ENCODE measurements at places on chromosomes 5 and 9.

DNA sequence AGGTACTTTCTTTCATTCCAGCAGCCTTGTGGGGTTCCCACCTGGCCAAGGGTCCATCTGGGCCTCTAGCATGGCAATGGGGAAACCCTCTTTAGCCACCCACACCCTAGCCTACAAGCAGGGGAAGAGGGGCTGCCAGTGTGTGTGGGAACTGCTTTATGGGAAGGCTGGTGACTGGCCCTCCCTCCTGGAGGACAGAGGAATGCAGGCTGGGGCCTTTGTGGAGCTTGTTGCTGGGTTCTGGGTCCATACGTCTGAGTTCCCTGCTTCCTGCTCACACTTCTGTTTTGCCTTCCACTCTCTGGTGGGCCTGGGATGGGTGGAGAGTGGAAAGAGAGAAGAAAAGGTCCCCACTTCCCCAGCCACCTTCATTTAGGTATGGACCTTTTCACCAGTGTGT, 14.9 kb upstream of the PITX1 start:
- no peak for DNase-seq

GRCh38 chr5:168865968-168866367, 286.8 kb upstream of the PANK3 start:
- DNase-seq: no peak

DNA sequence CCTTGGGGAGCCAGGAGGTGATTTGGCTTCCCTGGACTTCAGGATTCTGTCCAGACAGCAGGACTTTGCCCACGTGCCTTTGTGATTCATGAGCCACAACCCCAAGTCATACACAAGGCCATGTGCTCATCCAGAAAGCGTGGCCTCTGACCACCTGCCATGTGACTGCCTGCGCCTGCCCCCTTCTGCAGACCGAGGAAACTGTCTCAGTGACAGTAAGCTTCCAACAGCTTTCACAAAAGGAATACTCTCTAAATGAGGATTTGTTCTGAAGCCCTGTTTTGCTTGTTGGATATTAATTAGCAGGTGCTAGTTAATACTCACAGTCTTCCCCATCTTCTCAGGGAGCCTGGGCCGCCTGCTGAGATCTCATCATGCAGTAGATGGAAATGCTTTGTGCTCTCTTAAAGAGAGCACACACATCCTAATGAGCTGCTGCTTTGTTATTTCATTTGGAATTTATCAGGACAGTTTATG, 36.9 kb upstream of the ANGPTL2 start:
- peak; percentile 62 for DNase-seq

- no peak for DNase-seq
These were observed 517.7 kb downstream of the TLE1 start for GRCh38 chr9:81171689-81172088.

GRCh38 chr9:76090330-76090729, 199.9 kb downstream of the PCSK5 start:
- no peak for DNase-seq

GRCh38 chr9:20551835-20552234, 70.5 kb downstream of the MLLT3 start:
- no peak for DNase-seq

DNA sequence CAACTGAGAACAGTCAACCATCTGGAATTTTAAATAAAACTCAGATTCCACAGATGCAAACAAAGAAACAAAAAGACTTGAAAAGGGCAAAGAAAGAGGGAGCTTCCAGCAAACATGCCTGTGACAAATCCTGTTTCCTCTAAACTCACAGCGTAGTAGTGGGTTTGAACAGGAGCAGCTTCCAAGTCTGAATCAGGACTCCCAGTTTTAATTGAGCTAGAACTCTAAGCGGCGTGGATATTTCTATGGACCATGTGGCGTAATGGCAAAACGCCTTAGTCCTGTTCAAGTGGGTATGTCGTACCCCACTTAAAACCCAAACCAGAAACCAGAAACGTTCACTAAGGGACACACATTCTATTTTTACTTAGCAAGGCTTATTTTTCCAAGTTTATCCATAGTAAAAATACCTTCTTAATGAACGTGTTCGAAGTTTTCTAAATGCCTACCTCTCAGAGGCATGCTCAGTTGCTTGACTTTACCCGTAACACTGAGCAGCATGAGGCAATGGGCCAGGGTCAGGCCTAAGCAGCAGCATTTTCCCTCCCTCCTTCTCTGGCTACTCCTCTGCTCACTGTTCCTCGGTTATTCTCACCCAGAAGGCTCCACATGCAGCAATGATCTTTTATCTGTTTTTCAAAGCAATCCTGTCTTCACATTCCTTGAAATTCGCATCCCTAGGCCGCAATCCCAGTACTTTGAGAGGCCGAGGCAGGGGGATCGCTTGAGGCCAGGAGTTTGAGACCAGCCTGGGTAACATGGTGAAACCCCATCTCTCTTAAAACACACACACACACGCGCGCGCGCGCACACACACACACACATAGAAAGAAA, 77.9 kb downstream of the FNBP1 start:
- peak; percentile 67 for DNase-seq

DNA sequence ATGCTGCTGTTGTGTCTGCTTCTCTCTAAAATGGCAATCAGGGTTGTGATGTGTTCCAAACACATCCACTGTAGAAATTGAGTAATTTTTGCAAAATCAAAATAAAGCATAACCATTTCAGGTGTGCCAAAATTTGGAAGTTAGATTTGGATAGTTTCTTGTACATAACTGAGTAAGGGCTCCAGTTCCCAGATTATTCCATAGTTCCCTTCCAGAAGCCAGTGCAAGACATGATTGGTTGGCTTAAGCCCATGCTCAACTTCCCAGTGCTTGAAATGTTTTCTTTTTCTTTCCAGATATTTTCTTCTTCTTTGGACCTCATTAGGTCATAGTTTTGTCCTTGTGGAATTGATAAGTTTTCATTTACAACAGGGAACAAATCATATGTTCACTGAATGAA, 64.2 kb downstream of the SNCAIP start:
- DNase-seq: no peak

DNA sequence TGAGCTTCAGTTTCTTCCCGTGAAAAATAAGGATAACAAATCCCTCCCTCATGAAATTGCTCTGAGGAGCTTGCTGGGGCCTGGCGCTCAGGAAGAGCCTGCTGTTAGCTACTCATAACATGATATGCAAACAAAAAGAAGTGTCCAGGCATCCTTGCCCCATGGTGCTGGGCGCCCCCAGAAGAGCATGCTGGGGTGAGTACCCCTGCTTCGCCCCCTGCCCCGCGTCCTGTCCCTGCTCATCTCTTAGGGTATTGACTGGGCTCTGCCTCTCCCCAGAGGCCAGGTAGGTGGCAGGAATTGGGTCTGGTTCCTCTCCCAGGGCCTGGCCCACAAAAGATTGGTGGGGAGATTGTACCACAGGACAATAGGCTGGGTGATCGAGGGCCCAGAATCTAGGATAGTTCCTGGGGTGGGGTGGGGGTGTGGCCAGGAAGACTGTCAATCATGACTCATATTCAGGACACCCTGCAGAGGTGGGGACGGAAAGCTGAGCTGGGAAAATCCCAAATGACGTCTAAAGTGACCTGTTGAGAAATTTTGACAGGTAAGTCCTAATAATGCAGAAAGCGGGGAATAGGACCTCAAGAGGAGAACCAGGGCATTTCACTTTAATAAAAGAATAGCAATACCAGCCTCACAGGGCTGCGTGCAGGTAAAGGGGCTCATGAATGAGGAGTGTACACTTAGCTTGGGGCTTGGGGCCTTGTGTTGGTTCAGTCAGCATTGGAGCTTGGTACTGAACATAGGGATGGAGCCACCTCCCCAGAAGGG, 8.9 kb downstream of the PITX1 start:
- no peak for DNase-seq

DNA sequence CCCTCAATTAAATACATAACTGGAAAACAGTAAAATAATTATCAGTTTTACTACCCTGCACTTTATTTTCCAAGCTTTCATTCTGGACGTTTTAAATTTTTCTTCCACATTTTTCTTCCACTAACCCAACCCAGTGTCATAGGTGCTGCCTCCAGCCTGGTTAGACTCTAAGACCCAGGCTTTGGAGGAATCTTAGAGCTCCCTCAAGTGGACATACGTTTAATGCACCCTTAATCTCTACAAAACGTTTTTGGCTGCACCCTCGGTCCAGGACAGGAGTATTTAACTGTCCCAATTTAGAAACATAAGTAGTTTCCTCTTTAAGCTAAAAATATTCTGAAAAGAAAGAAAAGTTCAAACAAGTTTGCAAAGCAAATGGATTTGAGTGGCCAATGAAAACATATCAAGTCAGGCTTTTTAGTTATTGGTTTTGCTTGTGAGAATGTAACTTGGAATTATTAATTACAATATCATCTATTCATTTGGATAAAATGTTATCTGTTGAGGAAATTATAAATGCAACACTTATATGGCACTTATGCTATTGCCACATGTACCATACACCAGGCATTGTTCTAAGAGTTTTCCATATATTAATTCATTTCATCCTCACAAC, 38.9 kb downstream of the CDH6 start:
- DNase-seq: peak; percentile 6

- DNase-seq: no peak
These were observed 14.9 kb upstream of the CERCAM start for GRCh38 chr9:128405780-128406171.

DNA sequence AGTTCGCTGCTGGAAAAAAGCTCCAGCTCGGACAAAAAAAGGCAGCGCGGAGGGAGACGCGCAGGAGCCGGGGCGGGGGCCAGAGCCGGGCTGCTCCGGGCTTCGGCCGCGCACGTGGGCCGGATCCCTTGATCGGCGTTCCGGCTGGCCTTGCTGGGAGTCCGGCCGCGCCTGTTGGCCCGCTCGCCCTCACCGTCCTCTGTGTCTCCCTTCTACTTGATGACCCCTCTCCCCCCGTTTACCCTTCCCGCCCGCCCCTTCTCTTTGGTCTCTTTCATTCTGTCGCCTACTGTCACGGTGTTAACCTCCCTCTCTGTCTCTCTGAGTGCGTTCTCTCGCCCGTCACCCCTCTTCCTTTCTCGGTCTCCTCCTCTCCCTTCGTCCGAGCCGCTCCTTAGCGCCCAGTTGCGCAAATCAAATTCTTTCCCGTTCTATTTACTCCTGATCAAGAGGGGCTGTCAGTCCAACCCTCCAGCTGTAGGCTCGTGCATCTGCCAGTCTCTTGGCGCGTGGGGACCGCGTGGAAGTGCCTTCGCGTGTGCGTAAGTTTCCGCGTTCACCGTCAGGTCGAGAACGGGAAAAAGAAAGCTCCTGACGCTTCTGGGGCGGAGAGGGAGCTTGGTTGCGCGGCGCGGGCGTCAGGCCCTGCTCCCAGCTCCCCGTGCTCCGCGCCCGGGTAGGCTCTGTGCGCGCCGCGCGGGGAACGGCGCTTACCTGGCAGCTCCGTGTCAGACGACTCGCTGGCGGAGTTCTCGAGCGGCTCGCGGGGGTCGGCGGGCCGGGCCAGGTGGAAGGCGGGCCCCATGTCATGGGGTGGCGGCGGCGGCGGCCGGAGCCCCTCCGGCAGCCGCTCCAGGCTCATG, 798 bp downstream of the PITX1 start:
- DNase-seq: peak; percentile 82

DNA sequence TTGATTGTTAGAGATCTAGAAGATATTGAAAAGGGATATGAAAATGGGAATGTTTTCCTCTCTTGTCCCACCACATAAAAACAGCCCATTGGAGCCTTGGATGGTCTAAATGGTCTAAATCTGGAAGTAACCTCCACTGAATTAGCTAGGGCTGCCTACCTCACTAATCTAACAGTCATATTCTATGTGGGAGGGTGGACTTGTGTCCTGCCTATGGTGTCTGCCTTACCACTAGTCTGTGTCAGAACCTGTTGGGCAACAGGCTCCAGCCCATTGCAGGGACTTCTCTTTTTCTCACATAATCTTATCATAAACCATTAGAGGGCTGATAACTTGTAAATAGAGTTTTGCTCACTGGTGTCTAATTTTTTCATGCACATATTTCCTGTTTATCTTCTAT, 548.8 kb upstream of the CDH18 start:
- DNase-seq: no peak

DNA sequence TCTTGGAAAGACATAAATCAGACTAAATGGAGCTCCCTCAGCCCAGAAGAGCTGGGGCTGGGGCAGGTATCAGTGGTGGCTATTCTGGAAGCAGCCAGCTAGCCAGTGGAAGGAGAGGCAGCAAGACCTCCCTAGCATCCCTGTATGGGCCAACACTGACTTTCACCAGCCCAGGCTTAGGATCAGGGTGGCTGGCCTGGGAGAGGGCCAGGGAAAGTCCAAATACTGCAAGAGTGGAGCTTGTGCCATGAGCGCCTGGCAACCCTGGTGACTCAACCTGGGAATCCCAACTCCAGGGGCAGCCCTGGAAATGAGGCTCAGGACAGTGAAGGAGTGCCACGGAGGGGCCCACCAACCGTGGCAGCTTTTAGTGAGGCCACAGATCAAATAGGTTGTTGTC, 7.6 kb upstream of the IRF1 start:
- DNase-seq: no peak

DNA sequence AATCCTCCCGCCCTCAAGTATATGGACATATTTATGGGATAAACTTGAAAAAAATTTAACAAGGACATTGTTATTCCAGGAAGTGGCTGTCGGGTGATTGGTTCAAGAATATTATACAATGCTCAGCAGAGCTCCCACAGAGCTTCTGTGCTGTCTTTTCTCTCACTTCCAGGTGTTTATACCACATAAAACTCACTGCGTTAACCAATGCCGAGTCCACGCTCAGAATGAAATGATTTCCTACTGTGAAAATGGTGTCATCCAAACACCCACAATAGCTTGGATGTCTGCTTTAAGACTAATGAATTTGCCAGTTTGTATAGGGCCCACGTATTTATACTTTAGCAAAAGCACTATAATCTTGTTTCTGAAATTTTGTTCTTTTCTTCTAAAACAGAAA, 368.2 kb downstream of the NDUFS4 start:
- no peak for DNase-seq
